ENCODE measurements at places on chromosomes 12 and 14.

GRCh38 chr12:121807642-121808347, 4.0 kb downstream of the SETD1B start:
- no peak for DNase-seq

DNA sequence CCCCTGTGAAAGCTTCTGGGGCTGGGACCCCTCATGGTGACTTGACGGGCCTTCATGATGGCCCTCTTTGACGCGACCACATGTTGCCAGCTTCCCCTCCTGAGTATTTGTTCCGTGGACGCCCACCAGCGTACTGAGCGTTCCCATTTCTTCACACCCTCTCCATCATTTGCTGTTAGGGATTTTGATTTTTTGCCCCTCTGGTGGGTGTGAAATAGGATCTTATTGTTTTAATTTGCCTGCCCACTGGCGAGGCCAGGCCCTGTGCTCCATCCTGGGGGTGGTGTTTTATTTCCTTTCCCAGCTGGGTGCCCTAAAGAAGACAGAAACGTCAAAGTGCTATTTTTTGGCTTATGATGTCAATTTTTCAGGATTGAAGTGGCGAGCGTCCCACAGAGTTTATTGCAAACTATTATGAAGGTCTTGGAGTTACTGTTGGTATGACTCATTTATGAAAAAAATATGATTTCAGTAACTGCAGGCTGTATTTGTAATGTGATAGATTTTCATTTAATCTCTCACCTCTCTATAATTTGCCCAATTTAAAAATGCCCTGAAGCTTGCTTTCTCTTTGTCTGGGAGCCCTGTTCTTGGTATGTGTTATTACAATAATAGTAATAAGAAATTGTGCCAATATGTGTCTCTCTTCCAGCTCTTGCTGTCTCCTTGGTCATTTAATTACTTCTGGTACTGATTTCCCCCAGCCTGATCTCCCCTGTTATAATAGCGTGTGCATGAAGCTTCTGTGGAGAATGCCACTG, 99.6 kb downstream of the SLC25A47 start:
- DNase-seq = no peak

- DNase-seq = no peak
Measured at GRCh38 chr14:92632546-92633273, 115.7 kb downstream of the LGMN start.

- no peak for DNase-seq
Measured at GRCh38 chr14:104472073-104472472, 107.5 kb upstream of the C14orf180 start.

- no peak for DNase-seq
Measured at GRCh38 chr14:100536721-100537445, 50.3 kb downstream of the BEGAIN start.

DNA sequence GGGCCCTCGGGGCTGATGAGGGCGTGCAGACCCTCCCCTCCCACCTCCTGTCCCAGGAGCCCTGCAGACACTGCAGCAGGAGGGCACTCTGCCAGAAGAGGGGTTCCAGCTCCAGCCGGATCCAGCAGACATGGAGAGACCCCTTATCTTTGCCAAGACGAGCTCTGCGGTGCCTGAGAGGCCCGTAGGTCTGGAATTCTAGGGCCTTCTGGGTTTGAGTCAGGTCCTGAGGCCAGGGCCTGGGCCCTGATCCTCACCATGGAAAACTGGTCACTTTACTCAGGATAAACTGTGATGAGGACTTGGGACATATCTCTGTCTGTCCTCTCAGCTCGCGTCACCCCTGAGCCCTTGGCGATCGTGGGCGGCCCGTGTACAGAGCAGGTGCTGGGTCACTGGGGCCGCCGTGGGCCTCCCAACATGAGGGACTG, 13.8 kb downstream of the MEG3 start:
- DNase-seq = no peak

DNA sequence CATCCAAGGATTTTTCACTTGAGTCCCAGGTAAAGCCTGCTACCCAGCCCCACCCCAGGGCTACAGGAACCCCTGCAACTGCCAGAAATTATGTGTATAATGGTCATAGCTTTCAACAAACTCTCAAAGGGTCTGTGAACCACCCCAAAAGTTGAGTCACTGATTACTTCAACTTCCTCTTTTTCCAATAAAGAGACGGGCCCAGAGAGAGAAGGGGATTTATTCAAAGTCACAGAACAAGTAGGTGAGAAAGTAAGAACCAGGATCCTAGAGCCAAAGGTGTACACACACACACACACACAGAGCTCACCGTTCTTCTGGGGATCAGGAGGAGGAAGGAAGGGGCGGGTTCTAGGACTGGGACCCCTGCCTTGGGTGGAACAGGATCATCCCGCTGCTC, 4.8 kb upstream of the ITPK1 start:
- no peak for DNase-seq

DNA sequence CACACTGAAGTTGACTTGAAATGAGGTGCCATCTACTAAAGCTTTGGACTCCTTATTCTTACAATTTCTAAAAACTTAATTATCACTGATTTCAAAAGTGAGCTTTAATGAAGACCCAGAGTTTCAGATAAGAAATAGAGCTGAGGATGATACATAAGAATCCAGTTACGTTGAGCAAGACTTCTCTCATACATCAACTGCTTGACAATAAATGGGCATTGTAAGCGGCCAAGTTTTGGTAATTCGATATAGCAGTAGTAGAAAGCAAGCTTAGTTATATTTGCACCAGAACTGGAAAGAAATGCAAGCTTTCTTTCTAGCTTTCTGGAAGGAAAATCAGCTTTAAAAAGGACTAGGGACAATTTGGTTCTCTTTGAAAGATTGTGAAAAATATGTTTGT, 1359.6 kb downstream of the FSCB start:
- DNase-seq = no peak

GRCh38 chr14:94163796-94164195, 10.3 kb upstream of the PPP4R4 start:
- no peak for DNase-seq

- DNase-seq = peak; percentile 51
Measured at GRCh38 chr14:50038398-50039119, 77.8 kb downstream of the VCPKMT start.

DNA sequence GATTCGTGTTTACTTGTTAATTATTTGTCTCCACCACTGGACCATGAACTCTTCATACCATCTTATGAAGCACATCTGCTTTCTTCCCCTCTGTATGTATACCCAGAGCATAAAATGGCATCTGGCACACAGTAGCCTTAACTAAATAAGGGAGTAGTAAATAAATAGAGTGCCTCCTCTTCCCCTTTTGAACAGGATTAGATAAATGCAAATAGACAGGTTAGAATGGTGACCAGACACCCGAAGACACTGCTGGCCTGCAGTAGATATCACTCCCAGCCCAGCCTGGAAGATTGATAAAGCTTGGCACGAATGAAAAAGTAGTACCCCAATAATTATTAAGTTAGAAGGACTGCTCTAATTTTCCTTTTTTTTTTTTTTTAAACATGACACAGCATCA, 6.9 kb downstream of the GALNT4 start:
- no peak for DNase-seq

GRCh38 chr14:85702191-85702590, 172.2 kb downstream of the FLRT2 start:
- no peak for DNase-seq

DNA sequence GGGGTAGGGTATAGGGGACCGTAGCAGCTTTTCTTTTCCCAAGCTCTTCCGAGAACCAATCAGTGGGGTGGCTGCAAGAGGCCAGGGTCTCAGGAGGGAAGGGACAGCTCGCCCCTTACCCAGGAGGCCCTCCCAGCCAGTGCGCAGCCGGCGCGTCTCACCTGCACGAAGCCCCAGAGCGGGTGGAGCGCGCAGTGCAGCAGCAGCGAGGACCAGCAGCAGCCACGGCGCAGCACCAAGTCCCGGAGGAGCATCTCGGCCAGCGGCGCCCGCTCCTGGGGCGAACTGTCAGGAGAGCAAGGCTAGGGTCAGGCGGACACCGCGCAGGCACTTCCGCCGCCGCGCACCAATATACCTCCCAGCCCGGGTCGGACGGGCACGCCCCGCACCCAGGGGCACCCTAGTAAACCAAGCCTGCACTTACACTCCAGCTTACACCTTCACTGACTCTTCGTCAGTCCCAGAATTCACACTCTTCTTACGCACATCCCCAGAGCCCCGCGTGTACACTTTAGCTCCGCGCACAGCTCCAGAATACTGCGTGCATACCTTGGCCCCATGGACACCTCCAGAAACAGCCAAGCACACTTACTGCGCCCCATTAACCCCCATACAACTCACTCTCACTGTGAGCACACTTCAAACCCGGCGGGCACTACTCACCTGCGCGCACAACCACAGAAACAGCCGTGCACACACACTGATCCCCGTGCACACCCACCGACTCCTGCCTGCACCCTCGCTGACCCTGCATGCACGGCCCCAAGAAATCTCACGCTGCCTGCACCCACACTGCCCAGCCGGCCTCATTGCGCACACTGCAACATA, 606 bp downstream of the PRIMA1 start:
- DNase-seq = no peak

- no peak for DNase-seq
Measured at GRCh38 chr12:69896653-69897381, 71.8 kb downstream of the MYRFL start.

DNA sequence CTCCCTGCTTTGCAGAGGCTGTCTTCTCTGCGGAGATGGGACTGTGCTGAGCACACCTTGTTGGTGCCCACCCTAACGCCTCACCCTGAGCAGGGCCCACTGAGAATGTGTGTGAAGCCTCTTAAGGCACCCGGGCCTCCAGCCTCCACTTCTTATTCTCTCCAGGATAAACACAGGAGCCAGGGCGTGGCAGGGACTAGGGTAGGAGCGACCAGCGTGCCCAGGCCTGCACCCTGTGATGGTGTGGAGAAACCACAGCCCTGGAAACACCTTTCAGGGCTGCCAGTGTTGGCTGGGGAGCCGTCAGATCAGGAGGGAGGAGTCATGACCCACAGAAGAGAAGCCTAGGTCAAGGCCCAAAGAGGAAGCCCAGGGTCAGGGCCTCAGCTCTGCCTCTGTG, 41.3 kb downstream of the VDR start:
- DNase-seq = no peak

DNA sequence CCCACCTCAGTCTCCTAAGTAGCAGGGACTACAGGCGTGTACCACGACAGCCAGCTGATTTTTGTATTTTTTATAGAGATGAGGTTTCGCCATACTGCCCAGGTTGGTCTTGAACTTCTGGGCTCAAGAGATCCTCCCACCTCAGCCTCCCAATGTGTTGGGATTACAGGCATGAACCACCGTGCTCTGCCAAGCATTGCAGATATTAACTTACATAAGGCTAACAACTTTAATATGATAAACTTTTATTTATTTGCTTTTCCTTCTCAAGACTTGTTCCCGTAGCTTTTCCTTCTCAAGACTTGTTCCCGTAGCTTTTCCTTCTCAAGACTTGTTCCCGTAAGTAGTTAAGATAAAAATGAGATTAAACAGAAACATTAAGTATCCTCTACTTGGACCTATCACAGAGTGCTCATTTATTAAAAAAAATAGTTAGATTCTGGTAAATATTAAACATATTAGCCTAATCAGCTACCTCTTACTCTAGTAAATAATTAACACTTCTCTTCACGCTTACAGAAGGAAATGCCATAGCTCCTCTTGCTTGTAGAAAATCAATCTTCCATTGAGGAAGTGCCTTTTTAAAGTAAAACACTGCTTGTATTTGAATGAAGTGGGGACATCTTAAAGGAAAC, 157.7 kb upstream of the KITLG start:
- DNase-seq = no peak

DNA sequence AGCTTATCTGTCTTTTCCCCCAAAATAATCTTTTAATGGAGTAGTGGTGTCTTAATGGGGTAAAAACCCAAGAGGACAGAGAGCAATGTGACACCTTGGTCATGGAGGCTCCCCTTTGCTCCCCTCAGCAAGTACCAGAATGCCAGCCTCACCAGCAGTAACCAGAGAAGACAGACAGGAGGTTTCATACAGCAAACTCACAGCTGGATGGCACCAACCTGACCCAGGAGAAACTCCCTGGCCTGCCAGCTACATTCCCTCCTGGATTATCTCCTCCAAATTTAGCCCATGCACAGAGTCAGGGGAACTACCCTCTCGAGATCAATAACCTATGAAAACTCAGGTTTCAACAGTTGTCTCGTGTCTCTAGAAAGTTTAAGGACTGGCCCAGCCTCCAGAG, 15.9 kb downstream of the BHLHE41 start:
- no peak for DNase-seq

DNA sequence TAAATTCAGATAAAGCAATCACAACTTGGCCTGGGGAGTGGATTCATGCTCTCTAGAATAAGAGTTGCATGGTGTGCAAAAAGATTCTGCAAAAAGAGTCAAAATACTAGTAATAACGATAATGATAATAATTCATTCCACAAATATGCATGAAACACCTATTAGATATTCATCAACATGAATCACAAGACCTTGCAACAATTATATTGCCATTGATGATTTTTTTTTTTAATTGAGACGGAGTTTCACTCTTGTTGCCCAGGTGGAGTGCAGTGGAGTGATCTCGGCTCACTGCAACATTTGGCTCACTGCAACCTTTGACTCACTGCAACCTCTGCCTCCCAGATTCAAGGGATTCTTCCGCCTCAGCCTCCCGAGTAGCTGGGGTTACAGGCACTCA, 109.2 kb upstream of the FLRT2 start:
- DNase-seq = no peak

- no peak for DNase-seq
Measured at GRCh38 chr14:65251213-65251612, 148.9 kb upstream of the MAX start.

DNA sequence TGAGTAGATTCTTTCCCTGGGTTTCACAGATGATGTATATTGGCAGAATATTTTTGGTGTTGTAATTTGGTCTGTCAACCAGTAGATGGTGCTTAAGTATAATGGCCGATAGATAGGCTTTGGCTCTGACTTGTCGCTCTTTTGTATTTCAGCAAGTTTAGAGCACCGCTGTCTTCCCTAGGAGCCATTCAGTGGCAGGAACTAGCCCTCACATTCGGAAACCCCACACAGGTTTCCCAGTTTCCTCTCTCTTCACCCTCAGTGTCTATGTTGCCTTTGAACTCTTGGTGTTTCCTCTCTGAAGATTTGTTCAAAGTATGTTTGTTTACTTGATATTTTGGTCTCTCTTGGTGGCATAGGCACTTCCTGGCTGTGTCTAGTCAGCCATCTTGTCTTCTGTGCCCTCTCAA, 102.2 kb downstream of the GPHN start:
- DNase-seq = peak; percentile 14

- no peak for DNase-seq
Measured at GRCh38 chr14:20436363-20436755, 393 bp upstream of the KLHL33 start.

DNA sequence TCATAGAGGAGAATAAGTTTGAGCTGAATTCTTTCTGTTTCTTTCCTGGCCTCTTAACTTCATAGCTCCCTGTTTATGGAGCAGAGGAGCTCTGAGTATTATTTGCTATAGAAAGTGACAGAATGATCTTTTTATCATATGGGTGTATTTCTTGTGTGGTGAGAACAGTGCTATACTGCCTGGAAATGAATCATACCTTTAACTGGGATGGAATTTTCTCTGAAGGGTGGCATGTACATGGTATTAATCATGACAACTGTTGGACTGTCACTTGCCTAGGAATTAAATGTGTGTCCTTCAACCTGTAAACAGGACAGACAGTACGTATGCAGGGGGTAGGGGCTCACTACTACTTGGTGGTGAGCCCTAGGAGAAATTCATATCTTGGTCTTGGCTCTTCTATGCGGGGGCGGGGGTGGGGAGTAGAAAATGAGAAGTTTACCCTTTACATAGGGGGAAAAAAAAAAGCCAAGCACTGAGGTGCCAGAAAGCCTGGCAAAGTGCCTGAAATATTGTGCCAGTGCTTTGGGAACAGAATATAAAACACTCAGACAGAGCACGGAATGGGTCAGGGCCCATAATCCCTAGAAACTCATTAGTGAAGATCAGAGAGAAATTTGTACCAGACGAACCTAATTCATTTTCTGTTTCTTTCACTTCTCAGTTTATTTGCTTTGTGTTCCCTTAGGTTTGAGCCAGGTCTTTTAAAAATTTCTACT, 33.8 kb downstream of the ARMH4 start:
- DNase-seq = no peak
